ENCODE measurements at places on chromosomes 6 and 20.
A peak's percentile ranks its signal among the peaks of the same experiment; 100 is the strongest.

DNA sequence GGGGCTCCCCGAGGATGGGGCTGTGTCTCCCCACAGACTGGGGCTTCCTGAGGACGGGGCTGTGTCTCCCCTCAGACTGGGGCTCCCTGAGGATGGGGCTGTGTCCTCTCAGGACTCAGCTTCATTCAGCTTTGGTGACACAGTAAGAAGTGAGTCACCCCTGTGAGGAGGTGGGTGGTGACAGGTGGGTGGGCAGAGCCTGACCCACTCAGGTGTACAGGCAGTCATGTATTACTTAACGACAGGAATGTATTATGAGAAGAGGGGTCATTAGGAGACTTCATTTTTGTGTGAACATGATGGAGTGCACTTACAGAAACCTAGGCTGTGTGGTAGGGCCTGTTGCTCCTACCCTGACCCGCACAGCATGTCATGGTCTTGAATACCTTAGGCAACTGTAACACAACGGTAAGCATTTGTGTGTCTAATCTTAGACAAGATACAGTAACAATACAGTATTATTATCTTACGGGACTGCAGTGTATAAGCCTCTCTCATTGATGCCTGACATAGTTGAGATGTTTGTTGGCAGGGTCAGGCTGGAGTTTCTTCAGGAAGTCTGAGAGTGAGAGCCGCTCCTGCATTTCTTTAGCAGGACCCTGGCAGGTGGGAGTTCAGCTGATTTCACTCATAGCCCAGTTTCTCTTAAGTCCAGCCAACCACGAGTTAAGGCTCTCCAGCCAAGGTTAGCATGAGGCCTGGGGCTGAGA lies 10.9 kb upstream of the PGC start:
- peaks cover 18% of the 10 kb centered on the region for H3K27me3 ChIP-seq
- peaks cover 6% of the 10 kb centered on the region for H3K4me1 ChIP-seq
- no peak overlapping the region for H3K27ac ChIP-seq
- H3K4me3 ChIP-seq = no peak overlapping the region
- DNase-seq = no peak
- no peaks in the 10 kb centered on the region for H3K36me3 ChIP-seq

DNA sequence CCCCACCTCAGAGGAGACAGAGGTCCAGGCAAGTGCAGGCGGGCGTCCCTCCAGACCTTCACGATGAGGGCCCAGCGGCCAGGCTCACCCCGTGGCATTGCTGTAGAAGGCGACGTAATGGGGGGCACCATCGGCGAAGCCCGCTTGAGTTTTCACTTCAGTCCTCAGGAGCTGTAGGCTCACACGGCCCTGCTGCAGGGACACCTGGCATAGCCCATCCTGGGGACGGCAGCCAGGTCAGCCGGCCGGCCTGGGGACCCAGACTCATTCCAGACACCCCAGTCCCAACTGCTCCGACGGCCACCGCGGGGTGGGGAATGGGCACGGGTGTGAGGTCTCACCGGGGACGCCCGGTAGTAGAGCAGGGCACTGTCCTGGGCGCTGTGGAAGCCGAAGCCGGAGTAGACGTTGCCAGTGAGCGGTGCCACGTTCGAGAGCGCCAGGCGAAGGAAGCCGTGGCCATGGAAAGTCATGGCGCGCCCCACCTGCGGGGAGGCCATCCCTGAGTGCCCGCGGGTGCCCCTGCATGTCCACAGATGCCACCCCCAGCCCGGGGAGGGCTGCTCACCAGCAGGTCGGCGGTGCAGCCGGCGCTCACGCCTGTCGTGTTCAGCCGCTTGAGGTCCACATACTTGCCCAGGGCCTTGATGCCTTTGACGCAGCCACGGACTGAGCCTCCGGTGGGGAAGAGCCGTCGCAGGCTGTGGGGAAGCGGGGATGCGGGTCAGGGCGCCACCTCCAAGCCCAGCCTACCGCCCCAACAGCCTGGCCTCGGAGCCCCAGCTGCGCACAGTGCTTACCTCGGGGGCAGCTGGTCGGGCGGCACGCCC lies 9.2 kb downstream of the ADRM1 start:
- H3K36me3 ChIP-seq = peaks cover 16% of the 10 kb centered on the region
- no peaks in the 10 kb centered on the region for H3K27me3 ChIP-seq
- no peak overlapping the region for H3K27ac ChIP-seq
- no peaks in the 10 kb centered on the region for H3K4me1 ChIP-seq
- no peak for DNase-seq

GRCh38 chr6:31711233-31711632 lies 3.9 kb upstream of the LY6G6D start:
- no peak for DNase-seq
- H3K27ac ChIP-seq = no peak overlapping the region
- peaks cover 2% of the 10 kb centered on the region for H3K27me3 ChIP-seq
- no peak overlapping the region for H3K4me3 ChIP-seq
- H3K4me1 ChIP-seq = no peaks in the 10 kb centered on the region

DNA sequence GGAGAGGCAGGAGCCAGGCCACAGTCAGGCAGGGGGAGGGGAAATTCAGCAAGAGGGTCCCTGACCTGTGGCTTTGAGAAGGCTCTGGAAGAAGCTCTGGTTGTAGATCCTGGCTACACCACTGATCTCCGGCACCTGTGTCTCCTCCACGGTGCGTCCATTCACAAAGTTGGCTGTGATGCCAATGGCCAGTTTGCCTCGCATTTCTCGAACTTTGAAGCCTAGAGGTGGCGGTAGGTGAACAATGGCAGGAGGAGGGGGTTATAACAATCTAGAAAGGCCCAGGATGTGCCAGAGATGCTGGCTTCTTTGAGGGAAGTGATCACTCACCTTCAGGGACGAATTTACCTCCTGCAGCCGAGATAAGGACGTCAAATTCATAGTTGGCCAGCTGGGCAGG lies 3.4 kb downstream of the MICAL1 start:
- H3K4me1 ChIP-seq = peaks cover 29% of the 10 kb centered on the region
- DNase-seq = no peak
- peaks cover 14% of the 10 kb centered on the region for H3K36me3 ChIP-seq
- H3K4me3 ChIP-seq = no peak overlapping the region

DNA sequence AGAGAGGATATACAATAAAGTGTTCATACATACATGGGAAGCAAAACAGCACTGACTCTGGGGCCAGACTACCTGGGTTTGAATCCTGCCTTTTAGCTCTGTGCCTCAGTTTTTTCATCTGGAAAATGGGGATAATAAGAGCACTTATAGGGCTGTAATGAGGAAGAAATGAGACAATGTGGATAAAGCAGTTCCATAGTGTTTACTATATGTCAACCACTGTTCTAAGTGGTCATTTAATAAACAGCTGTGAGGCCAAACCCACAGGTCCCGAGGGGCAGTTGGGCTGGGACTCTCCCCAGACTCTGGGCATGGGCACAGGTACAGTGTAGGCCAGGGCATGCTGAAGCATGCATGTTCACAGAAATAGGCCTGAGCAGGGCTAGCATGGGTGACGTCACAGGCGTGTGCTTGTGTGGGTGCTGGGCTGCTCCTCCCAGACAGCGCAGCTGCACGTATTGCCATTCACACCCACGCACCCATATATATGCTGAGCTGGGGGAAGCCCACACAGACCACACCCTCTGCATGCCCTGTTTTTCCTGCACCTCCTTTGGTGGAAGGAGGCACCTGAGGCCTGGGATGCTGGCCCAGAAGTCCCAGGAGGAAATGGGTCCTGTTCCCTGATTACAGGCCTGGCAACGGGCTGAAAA lies 3.5 kb upstream of the PLCG1 start:
- DNase-seq = no peak
- no peaks in the 10 kb centered on the region for H3K27me3 ChIP-seq
- H3K27ac ChIP-seq = no peak overlapping the region
- H3K4me3 ChIP-seq = no peak overlapping the region
- H3K4me1 ChIP-seq = peaks cover 20% of the 10 kb centered on the region

DNA sequence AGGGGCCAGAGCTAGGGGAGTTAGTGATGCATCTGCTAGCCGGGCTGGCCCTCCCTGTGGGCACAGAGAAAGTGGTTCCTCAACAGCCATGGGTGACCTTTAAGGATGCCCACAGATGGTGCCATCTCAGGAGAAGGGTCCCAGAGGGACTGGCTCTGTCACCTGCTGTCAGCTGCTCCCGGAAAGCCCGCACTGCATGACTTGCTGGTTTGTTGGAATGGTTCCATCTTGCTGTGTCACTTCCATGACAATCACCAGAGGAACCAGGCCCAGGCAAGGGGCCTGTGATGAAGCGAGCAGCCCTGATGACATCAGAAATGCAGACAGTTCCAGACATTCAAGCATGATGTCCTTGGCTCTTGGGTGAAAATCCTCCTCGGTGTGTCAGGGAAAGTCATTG lies 125.2 kb downstream of the PHACTR3 start:
- H3K36me3 ChIP-seq = no peaks in the 10 kb centered on the region
- H3K27me3 ChIP-seq = peaks cover 6% of the 10 kb centered on the region
- no peak for DNase-seq
- no peak overlapping the region for H3K4me3 ChIP-seq
- no peak overlapping the region for H3K27ac ChIP-seq

DNA sequence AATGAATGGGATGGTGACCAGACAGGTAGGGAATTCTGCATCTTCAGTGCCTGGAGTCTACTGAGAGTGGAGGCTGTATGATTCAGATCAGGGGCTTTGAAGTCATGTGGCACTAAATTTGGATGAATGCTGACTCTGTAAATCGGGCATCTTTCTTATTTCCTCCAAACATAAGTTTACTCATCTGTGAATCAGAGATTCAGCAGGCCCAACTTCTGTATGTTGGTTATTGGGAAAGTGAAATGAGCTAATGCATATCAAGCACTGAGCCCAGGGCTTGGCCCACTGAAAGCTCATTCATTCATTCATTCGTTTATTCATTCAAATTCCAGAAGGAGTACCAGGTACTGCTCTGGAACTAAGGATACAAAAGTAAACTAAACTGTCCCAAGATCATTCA lies 192.3 kb upstream of the RIN2 start:
- no peak overlapping the region for H3K27ac ChIP-seq
- peaks cover 9% of the 10 kb centered on the region for H3K27me3 ChIP-seq
- H3K4me3 ChIP-seq = no peak overlapping the region

DNA sequence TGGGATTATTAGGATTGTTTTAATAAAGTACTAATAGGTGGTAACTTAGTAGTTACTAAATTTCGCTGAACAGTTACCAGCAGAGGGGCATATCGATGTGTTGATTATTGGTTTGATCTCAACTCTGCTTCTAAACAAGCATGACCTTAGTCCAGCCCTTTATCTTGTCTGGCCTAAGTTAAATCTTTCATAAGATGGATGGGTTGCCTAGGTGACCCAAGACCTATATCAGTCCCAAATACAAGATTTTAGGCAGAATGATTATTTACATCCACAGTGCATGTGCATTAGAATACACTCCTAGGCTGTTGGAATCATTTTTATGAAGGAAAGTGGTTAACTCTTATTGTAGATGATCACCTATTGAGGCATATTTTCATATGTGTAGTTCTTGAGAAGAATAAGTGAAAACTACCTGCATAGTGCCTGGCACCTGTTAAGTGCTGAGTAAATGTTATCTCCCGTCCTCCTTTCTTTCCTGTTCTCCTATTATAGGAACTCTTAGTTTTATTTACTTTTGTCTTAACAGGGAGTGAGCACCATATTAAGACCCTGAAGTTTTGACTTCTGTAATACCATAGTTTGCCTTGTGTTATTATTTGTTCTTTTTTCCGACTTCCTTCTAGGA lies 1.1 kb downstream of the HSF2 start:
- peak overlapping the region; percentile 90 for H3K27ac ChIP-seq
- no peaks in the 10 kb centered on the region for H3K36me3 ChIP-seq
- peak overlapping the region; percentile 91 for H3K4me3 ChIP-seq

DNA sequence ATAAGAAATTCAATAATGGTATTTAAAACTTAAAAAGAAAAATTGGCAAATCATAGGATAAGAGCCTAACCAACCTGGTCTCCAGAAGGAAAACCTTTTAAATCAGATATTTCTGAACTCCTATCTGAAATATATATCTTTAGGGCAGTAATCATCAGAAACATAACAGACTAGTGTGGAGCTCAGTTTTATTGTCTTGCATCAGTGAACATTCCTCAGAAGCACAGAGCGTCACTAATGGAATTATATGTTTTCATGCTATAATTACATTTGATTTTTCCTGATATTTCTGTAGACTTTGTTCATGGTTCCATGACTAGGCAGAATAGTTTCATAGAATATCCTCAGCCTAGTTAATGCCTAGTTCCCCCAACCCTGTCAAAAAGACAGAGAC lies 262.2 kb downstream of the EYA4 start:
- H3K4me3 ChIP-seq = no peak overlapping the region
- DNase-seq = no peak
- H3K27me3 ChIP-seq = no peaks in the 10 kb centered on the region
- peak overlapping the region; percentile 96 for H3K27ac ChIP-seq
- H3K36me3 ChIP-seq = peaks cover 2% of the 10 kb centered on the region
- peaks cover 57% of the 10 kb centered on the region for H3K4me1 ChIP-seq

- no peak overlapping the region for H3K27ac ChIP-seq
- no peaks in the 10 kb centered on the region for H3K27me3 ChIP-seq
- no peak for DNase-seq
- H3K36me3 ChIP-seq = no peaks in the 10 kb centered on the region
Measured at GRCh38 chr20:59365611-59366285, 65.3 kb downstream of the EDN3 start.

DNA sequence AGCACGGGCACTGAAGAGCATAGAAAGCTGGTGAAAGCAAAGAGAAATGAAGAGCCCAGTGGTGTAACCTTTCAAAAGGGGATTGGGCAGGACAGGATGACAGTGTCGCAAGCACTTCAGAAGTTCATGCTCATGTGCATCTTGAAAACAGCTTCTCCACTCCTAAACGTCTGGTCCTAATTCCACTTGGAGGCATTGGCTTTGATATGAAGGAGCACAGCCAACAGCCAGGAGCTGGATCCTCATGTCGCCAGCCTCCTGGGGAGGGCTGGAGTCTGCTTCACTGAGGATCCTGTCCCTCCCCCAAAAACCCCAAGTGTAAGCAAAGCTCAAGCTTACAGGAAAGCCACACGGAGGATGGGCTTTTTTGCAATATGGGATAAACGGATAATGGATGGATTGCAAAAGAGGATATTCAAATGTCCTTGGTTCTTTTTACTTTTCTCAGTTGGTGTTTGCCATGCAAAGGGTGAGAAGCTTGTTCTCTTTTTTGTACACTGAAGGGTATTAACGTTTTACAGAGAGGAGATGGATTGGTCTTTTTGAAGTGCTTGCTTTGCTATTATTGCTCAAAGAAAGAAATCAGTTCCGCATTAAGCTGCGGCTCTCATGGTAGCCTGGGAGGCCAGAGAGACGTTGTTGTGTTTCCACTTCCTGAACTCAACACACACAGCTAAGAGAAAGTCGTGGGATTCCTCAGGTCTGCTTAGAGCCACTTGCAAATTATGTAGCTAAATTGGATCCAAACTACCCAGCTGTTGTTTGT lies 92.2 kb downstream of the SIM1 start:
- no peak overlapping the region for H3K27ac ChIP-seq
- no peak overlapping the region for H3K4me3 ChIP-seq
- DNase-seq = no peak
- H3K36me3 ChIP-seq = no peaks in the 10 kb centered on the region
- H3K4me1 ChIP-seq = peaks cover 27% of the 10 kb centered on the region

DNA sequence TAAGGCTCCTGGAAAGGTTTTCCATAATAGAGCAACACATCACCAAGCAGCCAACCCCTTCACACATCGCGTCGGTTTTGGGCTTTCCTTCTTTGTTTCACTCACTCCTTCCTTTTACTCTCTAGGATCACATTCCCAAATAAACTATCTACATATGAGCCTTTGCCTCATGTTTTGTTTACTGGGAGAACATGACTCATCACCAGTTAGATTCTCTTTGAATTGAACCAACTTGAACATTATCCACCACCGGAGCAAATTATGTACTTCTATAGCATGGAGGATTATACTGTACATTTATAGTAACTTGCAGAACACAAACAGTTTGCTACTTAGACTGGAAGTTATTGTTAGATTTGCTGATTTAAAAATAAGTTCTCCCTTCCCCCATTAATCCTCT lies 41.0 kb downstream of the SAMD5 start:
- H3K4me1 ChIP-seq = peaks cover 25% of the 10 kb centered on the region

Measured in chondrocyte (in vitro differentiated cells).